ENCODE measurements at places on chromosomes 16 and 17.
A peak's percentile ranks its signal among the peaks of the same experiment; 100 is the strongest.

DNA sequence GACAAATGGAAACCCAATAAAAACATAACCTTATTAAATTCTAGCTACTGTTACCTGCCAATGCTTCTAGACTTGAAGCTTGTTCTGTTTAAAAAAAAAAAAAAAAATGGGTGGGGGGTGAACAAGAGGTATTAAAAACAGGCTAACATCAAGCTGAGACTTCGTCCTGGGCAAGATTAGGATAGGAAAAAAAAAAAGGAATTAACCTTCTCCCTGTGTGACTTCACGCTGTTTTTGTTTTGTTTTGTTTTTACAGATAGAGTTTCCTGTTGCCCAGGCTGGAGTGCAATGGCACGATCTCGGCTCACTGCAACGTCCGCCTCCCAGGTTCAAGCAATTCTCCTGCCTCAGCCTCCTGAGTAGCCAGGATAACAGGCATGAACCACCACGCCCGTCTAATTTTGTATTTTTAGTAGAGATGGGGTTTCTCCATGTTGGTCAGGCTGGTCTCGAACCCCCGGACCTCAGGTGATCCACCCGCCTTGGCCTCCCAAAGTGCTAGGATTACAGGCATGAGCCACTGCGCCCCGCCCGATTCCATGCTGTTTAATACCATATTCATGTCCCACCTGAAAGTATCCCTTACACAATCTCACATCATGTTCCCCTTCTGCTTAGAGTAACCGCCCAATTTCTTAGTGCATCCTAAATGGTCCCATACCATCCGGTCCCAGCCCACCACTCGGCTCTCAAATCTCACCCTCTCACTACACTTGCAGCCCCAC, 2.2 kb downstream of the USP31 start:
- DNase-seq = no peak

- no peak for DNase-seq
Measured at GRCh38 chr17:14204084-14204483, 32.6 kb downstream of the CDRT15 start.

- DNase-seq = no peak
Measured at GRCh38 chr16:78437352-78437968, 338.0 kb downstream of the WWOX start.

- DNase-seq = no peak
Measured at GRCh38 chr17:78642707-78643106, 65.5 kb upstream of the DNAH17 start.

- DNase-seq = no peak
Measured at GRCh38 chr17:46092991-46093390, 93.9 kb downstream of the STH start.

DNA sequence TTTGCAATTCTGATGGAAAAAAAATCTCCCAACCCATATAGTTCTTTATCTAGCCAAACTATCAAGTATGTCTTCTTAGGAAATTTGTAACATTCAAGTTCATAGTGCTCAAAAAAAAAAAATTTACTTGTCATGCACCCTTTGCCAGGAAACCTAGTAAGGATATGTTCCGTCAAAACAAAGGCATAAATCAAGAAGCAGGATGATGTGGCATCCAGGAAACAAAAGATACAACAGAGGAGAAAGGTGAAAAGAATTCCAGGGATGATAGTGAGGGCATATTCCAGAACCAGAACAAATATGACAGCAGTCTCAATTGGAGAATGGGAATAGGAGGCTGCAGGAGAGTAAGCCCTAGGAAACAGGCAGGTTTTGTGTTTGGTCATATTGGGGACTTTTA, 104.6 kb downstream of the SPAG9 start:
- no peak for DNase-seq

DNA sequence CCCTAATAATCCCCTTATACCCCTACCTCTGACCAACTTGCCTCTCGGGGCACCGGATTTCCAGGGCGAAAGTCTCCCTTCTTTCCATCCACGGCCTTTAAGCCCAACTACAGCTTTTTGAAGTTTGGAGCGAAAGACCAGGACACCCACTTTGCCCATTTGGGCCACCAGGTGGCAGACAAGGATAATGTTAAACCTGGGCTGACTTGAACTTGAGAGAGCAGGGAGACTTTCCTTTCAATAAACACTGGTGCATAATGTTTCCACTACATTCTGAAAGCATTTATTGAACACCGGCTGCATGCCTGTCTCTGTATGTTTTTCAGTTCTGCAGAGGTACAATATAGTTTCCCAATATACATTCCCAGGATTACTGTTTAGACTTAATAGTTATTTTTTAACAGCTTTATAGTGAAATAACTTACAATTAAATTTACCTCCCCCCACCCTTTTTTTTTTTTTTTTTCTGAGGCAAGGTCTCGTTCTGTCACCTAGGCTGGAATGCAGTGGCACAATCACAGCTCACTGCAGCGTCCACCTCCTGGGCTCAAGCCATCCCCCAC, 6.9 kb upstream of the CES3 start:
- peak; percentile 51 for DNase-seq

- DNase-seq = no peak
Measured at GRCh38 chr16:80577485-80578280, 36.9 kb downstream of the DYNLRB2 start.

DNA sequence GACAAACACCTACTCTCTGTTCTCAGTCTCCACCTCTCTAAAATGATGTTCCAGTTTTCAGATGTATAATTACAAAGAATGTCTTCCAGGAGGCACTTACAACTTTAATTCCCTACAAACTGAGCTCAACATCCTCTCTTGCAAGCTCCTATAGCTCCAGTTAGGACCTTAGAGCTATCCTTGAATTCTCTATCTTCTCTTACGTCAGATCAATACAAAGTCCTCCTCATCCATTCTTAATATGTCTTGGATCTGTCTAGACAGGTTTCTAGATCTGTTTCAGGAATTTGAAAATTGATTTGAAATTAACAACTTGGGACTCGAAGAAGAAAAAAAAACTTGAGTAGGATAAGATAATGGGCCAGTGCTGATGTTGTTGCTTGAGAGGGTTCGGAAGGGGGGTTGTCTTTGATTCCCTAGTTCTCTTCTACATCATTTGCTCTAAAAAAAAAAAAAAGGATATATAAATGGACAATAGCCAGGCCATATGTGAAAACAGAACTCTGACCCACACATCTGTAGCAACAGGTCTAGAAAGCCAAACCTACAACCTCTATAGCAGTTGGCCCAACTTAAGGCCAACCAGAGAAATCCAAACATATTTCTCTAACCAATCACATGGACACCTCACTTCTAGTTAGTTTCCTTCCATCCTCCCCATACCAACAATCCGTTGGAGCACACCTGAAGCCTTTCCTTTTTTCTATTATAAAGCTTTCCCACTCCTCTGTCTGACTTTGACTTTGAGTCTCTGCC, 746 bp upstream of the APOH start:
- no peak for DNase-seq
